ENCODE measurements at places on chromosomes 7 and 10.
A peak's percentile ranks its signal among the peaks of the same experiment; 100 is the strongest.

GRCh38 chr10:49141541-49142332 is 7.9 kb upstream of the FAM170B start:
- no peak for DNase-seq

- DNase-seq, result no peak
These were observed 40.1 kb downstream of the LYZL1 start for GRCh38 chr10:29328983-29329382.

GRCh38 chr10:97499561-97500296 is 1.0 kb downstream of the UBTD1 start:
- no peak for DNase-seq

DNA sequence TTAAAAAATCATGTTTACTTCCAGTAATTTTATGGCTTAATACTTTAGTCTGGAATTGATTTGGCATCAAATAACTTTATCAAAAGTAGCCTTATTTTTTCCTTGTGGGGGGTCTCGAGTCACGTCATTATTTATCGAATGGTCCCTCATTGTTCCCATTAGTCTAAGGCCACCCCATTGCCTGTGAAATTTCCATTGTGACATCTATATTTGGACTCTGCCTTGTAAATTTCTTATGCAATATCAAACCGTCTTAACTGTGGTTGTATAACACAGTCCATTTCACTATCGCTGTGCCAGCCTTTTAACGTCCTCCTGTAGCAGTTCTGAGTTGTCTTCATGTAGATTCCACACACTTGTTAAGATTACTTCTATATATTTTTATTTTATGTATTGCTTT is 103.9 kb upstream of the RET start:
- no peak for DNase-seq

DNA sequence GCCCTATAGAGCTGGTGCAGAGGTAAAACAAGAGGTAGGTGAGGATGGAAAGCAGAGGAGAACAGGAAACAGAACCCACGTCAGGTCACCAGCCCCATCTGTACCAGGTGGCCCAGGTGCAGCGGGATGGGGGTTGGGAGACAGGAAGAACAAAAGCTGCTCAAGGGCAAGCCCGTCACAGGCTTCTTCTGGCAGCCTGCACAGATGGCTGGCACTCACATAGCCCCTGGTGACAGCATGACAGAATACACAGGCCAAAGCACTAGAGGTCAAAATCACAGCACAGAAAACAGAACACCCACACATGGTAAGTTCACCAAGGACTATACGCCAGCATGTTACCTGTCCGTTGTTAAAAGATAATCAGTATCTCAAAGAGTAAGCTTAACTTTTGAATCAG is 126.8 kb downstream of the GALNT11 start:
- no peak for DNase-seq

DNA sequence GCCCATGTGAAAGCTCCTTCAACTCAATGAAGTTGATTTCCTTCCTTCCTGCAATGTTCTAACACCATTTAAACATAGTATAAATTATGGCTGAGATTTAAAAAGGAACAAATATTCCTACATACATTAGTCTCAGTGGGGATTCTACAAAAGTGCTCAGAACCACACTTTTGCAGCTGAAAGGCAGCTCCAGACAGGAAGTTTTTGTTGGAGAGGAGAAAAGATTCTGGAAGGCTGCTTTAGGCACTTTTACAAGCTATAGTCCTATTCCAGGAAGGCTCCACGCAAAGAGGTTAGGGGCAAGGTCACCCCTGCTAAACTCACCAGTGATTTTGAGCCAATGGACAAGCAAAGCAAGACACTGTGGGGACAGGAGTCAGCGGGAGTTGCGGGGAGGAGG is 179.2 kb upstream of the CDCA7L start:
- DNase-seq, result no peak

DNA sequence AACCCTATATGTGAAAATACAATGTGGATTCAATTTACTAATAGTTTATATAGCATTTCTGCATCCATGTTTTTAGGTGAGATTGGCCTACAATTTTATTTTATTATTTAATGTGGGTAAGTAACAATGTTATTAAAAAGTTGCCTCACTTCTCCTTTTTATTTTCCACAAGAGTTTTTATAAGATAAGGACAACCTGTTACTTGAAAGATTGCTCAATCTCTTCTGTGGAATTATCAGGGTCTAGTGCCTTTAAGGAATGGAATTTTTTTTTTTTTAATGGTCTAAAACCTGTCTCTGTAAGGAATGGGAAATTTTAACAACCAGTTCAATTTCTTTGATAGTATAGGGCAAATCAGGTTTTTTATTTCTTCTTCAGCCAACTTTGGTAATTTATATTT is 53.9 kb upstream of the RAB18 start:
- DNase-seq, result no peak

DNA sequence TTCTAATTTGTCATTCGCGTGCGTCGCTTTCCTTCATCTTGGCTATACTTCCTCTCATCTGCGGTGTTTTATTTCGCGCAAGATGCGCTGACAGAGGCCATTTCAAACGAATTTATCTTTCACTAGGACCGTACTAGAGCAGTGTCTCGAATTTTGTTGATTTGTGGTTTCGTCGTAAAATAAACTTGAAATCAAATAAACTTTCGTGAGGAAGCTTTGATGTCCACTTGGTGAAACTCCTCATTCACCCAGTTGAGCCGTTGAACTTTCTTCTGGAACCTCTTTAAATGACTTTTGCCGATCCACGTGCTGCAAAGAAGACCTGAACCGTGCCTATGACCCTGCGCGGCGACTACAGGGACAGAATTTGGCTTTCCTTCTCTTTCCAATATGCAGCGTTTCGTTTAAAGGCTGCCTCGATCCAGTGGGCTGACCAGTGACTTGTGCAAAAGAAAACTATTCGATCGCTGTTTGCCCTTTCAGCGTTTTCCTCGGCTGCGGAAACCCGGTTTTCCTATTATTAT is 163.9 kb upstream of the PPP1R3A start:
- DNase-seq, result peak; percentile 40

Measured in left kidney (tissue), 8 donors.